Fibroblast of mammary gland (primary cell): ENCODE measurements at places on chromosomes 2 and 18.

- no peak for DNase-seq
Observed at GRCh38 chr2:11145350-11145749, 9.9 kb upstream of the SLC66A3 start.

- no peak for DNase-seq
Observed at GRCh38 chr18:79578396-79579260, 101.0 kb upstream of the CTDP1 start.

- no peak for DNase-seq
Observed at GRCh38 chr2:75222527-75222926, 23.2 kb upstream of the TACR1 start.

DNA sequence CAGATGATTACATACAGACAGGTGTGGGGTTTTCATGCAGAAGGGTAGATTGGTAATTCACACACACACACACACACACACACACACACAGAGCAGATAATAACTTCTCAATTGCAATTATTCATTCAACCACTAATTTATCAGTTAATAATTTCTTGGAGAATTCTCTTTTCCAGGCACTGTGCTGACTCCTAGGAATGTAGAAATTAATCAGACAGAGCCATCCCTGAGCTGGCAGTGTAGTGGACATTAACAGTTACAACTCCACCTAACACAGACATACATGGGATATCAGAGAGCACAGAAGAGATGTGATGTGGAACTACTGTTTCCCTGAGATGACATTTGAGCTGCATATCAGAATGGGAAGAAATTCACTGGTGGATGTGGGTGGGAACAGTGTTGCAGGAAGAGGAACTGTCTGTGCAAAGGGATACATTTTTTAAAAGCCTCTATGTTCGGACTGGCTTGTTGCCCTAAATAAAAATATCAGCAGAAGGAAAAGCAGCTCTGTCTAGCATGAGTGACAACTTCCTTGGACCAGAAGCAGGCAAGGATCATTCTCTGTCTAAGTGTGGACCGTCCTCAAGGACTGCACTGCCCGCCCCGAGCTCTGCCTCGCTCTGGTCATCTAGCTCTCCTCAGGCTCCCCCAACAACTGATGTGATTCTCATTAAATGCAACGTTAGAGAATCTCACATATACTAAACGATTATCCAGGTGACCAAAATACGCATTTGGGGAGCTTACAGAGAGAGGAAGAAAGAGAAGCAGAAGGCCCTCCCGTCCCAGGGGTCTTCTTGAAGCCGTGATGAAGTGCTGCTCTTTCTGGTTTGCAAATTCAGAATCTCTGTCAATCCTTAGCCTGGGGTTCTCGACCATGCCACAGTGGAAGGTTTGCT, 173.4 kb upstream of the TRIB2 start:
- DNase-seq = no peak

GRCh38 chr2:231957913-231958763, 3.4 kb upstream of the DIS3L2 start:
- DNase-seq = no peak

DNA sequence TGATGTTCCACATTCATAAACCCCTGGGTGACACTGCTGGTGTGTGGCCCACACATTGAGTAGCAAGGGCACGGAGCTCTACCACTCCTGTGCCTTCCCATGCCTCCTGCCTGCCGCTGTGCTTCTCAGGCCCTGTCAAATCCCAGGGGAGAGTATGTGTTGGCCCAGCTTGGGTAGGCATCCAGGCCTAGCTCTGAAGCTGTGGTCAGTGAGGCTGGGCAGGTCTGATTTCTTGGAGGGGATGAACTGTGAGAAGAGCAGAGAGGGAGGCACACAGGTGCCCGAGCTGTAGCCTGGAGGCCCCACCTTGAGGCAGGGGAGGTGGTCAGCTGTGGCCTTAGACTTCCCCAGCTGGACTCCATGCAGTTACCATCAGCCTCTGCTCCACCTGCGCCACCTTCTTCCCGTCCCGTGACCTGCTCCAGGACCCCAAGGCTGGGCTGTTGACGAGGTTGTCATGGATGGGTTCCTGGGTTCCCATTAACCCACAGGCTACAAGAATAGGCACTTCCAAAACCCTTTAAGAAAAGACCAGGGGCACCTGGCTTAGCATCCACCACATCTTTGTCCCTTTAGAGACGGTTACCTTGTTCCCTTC, 23.6 kb downstream of the MCFD2 start:
- DNase-seq = no peak

DNA sequence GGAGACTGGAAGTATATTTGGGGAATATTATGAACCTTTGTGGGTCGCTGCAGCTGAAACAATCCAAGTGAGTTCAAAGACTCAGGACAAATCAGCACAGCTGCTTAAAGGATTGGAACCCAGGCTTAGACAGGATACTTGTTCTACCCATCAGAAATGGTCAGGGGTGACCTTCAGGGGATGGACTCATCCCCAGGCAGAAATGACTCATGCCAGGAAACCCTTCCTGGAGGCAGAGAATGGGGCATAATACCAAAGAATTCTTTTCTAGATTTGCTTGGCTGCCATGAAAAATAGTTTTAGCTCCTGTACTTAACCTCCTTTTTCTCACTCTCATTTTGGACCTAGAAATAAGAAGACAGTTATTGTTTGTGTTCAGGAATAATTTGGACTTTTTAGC, 425.5 kb downstream of the TSN start:
- peak; percentile 4 for DNase-seq

- DNase-seq = peak; percentile 92
Observed at GRCh38 chr2:168427451-168427850, 28.6 kb upstream of the CERS6 start.

DNA sequence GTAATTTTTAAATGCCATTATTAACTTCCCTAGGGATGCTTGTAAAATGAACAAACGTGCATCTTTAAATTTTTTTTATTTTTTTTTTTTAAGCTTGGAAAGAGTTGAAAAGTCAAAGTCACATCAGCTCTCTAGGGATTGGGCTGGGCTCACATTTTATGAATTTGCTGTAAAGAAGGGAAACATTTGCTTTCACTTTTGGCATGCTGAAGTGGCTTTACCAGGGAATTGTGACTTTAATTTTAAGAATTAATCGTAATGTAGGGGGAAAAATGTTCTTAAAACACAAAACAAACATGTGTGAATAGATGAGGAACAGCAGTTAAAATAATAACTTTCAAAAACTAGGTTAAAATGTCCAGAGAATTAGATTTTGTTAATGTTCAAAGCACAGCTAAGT, 123.0 kb downstream of the AGAP1 start:
- DNase-seq = peak; percentile 70

DNA sequence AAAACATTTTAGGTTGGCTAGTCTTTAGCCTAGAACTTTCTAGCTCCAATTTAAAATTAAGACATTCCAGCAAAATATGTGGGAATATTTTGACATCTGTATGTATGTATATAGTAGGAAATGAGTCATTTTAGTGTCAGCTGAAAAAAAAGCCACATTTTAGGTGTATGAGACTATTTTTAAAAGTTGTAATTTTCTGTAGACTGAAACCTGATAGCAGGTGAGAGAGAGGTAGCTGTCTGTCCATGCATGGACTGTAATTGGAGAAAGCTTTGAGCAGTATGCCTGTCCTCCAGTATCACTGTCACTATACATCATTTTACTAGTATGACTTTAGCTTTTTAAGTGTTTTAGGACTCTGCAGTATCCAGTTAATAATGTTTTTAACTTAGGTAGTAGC, 26.1 kb upstream of the PPP1R1C start:
- DNase-seq = peak; percentile 16

DNA sequence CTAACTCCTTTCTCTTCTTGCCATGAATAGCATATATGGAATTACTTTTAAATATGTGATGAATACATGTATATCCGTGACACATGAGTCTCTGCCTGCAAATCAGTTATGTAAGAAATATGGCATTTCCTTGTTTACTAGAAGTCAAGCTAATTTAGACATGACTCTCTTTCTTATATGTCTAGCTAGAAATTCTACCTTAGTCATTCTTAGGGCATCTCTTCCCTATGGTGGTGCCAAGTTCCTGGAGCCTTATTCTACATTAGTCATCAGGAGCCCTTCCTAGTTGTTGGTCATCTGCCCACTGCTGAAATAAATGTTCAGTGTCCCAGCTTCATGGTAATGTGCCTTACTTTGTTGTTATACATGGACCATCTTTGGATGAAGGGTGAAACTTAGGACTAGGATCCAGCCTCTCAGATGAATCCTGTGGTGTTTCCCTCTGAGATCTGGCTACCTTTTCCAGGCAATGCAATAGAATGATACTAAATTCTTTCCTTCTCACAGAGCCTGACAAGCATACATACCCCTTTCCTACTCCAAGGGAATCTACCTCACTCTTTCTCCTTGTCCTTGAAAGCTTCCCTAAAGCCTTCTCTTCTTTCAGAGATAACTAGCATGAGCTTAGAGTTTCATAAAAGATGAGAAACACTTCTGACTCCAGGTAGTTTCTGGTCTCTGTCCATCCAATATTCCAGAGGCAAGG, 415.3 kb upstream of the VWC2L start:
- DNase-seq = peak; percentile 92

- no peak for DNase-seq
Observed at GRCh38 chr2:159860581-159861310, 62.7 kb upstream of the CD302 start.

GRCh38 chr2:136235546-136235945, 117.6 kb upstream of the CXCR4 start:
- peak; percentile 6 for DNase-seq

GRCh38 chr2:2754940-2755339, 423.9 kb upstream of the MYT1L start:
- no peak for DNase-seq

GRCh38 chr2:130913891-130914290, 77.2 kb downstream of the ARHGEF4 start:
- no peak for DNase-seq

DNA sequence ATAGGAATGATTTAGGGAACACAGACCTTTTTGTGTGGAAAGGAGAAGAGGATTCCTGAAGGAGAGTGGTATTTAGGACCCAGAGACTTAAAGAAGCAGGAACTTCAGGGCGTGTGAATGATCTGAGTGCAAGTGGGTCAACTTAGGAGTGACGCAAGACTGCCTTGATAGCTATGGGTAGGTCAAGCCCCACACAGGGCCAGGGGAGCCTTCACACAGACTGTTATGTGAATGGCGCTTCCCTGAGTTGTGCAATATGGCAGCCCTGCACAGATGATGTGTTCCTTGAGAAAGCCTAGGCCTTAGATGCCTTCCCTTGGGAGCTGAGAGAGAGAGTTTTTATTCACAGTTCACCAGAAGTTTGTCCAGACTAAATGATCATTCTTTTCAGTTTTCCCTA, 47.1 kb upstream of the IGFBP5 start:
- DNase-seq = peak; percentile 81

- peak; percentile 77 for DNase-seq
Observed at GRCh38 chr2:32061973-32062861, 1.1 kb upstream of the SPAST start.

- no peak for DNase-seq
Observed at GRCh38 chr18:73274812-73275621, 407.2 kb upstream of the NETO1 start.

DNA sequence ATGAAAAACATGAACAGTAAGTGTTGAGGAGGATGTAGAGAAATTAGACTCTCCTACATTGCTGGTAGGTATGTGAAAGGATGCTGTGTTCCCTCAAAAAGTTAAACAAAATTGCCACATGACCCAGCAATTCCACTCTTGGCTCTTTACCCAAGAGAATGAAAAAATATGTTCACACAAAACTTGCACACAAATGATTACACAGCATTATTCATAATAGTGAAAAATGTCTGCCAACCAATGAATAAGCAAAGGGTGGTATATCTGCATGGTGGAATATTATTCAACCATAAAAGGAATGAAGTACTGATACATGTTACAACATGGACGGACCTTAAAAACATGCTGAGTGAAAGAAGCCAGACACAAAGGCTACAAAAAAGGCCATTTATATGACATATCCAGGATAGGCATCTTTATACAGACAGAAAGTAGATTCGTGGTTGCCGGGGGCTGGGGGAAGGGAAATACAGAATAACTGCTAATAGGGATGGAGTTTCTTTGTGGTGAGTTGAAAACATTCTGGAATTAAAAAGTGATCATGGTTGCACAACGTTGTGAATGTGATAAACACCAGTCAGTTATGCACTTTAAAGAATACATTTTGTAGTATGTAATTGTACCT, 85.4 kb upstream of the MYO3B start:
- no peak for DNase-seq

DNA sequence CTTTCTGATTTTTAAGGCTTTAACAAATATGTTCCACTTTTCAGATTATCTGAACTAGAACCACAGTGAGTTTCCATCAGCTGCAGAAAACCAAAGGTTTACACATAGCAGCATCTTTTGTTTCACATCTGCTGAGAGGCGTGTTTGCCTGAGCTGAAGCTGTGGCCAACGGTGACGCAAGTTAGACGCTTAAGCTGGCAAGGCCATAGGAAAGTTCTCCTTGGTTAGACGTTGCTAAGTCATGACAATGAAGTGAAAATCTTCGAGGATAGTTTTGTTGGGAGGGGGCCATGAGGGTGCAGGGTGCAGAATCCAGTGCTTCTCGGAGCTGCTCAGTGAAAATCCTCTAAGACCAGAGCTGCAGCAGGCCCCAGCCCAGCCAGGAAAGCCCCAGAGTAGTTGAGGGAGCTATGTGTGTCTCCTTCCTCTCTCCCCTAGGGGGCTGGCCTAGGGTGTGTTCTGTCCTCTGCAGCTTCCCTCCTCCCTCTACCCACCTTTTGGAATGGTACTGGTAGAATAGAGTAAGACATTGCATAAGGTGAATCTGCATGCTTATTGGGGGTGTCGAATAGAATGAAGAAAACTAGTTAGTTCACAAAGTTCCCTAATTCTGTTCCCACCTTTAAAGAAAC, 105.4 kb downstream of the FHOD3 start:
- DNase-seq = peak; percentile 84

DNA sequence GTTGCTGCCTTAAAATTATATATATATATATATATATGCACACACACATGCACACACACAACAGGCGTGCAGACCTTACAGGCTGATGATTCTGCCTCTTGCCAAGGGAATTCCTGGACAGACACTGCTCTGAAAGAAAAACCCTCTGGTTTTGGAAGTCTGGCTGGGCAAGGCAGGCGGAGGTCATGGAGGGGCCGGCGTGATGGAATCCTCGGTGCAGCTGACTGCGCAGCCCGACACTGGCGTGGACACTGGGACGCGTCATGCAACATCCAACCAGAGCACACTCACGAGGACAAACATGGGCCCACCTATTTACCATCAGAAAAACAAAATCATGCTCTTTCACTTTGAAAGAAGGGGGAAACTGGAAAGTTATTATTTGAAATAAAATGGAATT, 235.3 kb downstream of the ZNF516 start:
- DNase-seq = no peak

- DNase-seq = no peak
Observed at GRCh38 chr2:238096311-238097011, 3.7 kb upstream of the ESPNL start.

DNA sequence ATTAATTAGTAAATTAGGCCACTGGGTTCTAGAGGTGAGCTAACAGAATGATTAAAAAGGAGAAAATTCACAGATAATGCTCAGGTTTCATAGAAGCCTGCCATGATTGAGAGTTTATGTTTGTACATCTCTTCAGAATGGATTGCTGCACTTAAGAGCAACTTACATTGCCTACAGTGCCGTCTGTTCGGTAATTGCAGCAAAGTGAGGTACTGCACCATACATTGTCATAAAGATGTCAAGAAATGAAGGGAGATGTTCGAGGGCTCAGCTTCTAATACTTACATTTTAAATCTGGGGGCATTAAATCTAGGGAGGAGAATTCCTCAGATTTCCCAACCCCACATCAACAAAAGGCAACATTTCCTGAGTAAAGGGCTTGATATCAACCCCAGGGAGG, 976.2 kb upstream of the FANCL start:
- no peak for DNase-seq
